ENCODE measurements at places on chromosomes 13 and 19.

GRCh38 chr19:35260694-35261304 is 8.0 kb upstream of the USF2 start:
- H3K27ac ChIP-seq: peak overlapping the region; percentile 51
- no peak overlapping the region for H3K4me3 ChIP-seq
- no peak for DNase-seq
- peaks cover 10% of the 10 kb centered on the region for H3K36me3 ChIP-seq
- H3K27me3 ChIP-seq: no peaks in the 10 kb centered on the region

DNA sequence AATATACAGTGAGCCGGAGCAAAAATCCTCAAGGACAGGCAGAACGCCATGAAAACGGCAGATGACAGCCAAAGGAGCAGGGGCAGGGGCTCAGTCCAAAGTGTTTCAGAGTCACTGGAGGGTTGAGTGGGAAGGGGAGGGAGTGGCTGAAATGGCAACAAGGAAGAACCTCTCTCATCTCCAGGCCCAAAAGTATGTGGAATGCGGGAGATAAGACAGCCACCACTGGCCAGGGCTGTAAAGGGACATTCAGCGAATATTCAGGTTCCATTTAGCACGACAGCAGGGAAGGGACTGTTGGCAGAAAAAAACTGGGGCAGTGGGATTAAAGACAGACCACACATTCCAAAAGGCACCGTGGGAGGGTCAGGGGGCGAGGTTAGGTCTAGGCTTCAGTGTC is 48.4 kb downstream of the USPL1 start:
- H3K27ac ChIP-seq: no peak overlapping the region
- H3K4me3 ChIP-seq: no peak overlapping the region
- no peaks in the 10 kb centered on the region for H3K36me3 ChIP-seq
- no peaks in the 10 kb centered on the region for H3K27me3 ChIP-seq

DNA sequence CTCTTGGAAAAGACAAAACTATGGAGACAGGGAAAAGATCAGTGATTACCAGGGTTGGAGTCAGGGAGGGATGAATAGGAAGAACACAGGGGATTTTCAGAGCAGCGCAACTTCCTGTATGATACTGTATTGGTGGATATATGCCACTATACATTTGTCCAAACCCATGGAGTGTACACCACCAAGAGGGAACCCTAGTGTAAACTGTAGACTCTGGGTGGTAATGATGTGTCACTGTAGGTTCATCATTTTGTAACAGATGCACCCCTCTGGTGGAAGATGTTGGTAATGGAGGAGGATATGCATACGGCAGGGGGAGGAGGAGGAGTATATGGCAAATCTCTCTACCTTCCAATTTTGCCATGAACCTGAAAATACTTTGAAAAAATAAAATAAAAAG is 68.1 kb downstream of the UFM1 start:
- no peak overlapping the region for H3K27ac ChIP-seq
- DNase-seq: peak; percentile 68
- H3K36me3 ChIP-seq: no peaks in the 10 kb centered on the region
- H3K4me3 ChIP-seq: no peak overlapping the region

- no peaks in the 10 kb centered on the region for H3K4me1 ChIP-seq
- no peak overlapping the region for H3K27ac ChIP-seq
- H3K36me3 ChIP-seq: peaks cover 6% of the 10 kb centered on the region
- no peak overlapping the region for H3K4me3 ChIP-seq
- H3K27me3 ChIP-seq: no peaks in the 10 kb centered on the region
Measured at GRCh38 chr19:8096071-8096470, 43.5 kb downstream of the CCL25 start.

DNA sequence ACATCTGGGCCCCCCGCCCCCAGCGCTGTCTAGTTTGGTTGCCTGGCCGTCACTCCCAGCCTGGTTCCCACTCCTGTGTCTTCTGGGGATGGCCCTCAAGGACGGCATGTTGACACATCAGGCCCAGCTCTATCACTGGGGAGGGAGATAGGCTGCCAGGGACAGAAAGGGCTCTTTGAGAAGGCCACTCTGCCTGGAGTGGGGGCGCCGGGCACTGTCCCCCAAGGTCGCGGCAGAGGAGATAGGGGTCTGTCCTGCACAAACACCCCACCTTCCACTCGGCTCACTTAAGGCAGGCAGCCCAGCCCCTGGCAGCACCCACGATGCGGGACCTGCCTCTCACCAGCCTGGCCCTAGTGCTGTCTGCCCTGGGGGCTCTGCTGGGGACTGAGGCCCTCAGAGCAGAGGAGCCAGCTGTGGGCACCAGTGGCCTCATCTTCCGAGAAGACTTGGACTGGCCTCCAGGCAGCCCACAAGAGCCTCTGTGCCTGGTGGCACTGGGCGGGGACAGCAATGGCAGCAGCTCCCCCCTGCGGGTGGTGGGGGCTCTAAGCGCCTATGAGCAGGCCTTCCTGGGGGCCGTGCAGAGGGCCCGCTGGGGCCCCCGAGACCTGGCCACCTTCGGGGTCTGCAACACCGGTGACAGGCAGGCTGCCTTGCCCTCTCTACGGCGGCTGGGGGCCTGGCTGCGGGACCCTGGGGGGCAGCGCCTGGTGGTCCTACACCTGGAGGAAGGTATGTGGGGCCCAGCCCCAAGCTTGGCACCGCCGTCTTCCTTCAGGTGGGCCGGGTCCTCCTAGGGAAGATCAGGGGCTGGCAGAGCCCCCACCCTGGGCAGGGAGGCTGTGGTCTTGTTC is at the start of gene AMH:
TSS of gene AMH (plus strand) at position 314 of the 857 bp plus-strand sequence. CDS start at position 324, 10 bp downstream.
- H3K4me3 ChIP-seq: no peak within 1 kb of the TSS
- no peaks in the 10 kb centered on the region for H3K27me3 ChIP-seq
- H3K36me3 ChIP-seq: peaks cover under 1% of the 10 kb centered on the region
- DNase-seq: no peak
- no peak within 1 kb of the TSS for H3K27ac ChIP-seq
- H3K4me1 ChIP-seq: no peaks in the 10 kb centered on the region
